Amniotic epithelial cell (primary cell): ENCODE measurements at places on chromosomes 4 and X.

DNA sequence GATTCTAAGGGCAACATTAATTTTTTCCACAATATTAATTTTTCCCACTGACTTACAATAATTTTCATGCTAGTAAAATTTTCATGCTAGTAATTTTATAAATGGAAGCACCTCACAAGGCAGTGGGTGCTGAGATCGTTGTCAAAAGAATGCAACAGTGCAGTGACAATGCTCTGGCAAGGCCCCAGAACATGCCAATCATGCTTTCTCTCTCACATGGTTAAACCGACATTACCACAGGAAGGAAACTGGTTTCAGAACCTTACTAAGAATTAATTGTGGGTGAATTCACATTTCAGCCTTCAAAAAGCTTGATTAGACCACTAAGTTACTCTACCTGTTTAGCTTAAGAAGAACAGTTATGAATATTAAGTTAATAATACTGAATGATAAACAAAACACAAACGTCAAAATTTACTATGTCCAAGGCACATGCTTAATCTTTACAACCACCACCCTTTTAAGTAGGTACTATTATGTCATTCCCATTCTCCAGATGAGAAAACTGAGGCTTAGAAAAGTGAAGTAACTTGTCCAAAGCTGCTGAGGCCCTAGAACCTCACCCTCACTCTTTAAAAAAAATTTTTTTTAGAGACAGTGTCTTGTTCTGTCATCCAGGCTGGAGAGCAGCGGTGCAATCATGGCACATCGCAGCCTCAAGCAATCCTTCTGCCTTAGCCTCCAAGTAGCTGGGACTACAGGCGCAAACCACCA lies 10.0 kb upstream of the OPHN1 start:
- peak; percentile 66 for DNase-seq

DNA sequence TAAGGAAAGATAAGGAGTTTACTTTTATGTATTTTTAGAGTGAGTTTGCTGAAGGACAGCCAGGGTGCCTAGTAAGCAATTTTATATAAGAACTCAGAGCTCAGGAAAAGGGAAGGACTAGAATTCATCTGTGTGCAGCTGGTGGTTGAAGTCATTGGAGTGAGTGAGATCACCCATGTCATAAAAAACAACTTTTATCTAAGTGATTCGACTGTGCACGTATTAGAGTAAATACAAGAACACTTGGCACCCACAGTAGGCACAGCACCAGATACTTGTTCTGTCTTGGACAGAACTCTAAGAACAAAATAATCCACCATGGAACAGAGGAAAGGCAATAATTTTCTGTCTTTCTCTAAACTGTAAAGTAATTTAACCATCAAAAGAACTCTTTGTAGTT lies 31.6 kb downstream of the SYNPO2 start:
- peak; percentile 35 for DNase-seq

- DNase-seq, result no peak
Measured at GRCh38 chr4:185793716-185794115, 18.3 kb downstream of the SORBS2 start.

- DNase-seq, result no peak
Measured at GRCh38 chr4:5125321-5125720, 74.0 kb downstream of the STK32B start.

DNA sequence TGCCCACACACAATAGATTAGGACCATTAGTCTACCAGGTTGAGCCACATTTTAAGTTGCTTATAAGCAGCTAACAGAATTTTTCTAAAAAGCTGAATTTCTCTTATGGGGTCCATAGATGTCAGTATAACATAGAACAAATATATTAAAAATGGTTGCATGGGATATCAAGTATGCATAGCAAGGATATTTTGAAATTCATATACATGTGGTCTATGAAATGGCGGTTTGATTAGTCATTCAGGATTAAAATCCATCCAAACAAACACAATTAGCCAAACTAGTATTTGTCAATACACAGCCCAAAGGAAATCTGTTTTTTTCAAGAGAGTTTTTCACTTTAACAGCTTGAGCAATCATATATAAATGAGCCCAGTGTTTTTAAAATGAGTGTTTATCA lies 33.5 kb upstream of the AMOT start:
- no peak for DNase-seq

- DNase-seq, result no peak
Measured at GRCh38 chrX:34218063-34218462, 85.9 kb upstream of the FAM47A start.

- DNase-seq, result peak; percentile 73
Measured at GRCh38 chrX:103254921-103255493, at the start of gene TCEAL8. TCEAL8 (minus strand) TSS chrX:103255155; CDS start chrX:103253979, 1,176 bp downstream.
